ENCODE measurements at places on chromosomes 3 and 15.

- no peak for DNase-seq
Measured at GRCh38 chr3:53689681-53690080, 156.5 kb downstream of the CHDH start.

- DNase-seq, result no peak
Measured at GRCh38 chr3:99313485-99313884, 324.9 kb upstream of the COL8A1 start.

GRCh38 chr3:150790629-150791028, 27.7 kb upstream of the SIAH2 start:
- no peak for DNase-seq

DNA sequence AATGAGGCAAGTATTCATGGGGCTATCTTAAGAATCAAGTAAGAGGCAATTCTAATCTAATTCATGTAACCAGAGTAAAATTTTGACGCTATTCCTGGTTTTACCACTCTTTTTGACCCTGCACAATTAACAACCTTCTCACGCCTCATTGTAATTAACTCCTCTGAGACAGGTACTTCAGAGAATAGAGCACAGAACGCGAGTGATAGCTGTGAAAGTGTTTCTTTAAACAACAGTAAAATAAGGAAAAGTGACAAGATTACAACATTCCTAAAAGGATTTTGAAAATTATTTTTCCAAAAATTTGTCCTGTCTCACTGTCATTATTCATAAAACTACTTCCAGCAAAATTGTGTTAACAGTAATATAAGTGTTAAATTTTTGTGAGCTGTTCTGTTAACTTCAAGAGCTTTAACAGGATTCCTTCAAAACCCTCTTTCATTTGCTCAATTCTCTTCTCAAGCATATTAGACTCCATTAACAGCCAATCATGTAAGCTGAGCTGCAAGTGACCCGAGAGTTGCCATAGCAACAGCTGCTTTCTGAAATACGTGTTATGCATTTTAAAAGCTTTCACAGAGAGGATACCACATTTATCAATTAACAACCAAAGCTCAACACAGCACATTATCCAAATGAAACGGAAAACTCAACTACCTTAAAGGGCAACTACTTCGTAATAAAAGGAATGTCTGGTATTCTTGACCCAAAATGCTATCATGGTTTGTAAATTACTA, 93.1 kb downstream of the STAG1 start:
- no peak for DNase-seq

- DNase-seq, result no peak
Measured at GRCh38 chr15:80093854-80094418, 34.5 kb downstream of the ZFAND6 start.

DNA sequence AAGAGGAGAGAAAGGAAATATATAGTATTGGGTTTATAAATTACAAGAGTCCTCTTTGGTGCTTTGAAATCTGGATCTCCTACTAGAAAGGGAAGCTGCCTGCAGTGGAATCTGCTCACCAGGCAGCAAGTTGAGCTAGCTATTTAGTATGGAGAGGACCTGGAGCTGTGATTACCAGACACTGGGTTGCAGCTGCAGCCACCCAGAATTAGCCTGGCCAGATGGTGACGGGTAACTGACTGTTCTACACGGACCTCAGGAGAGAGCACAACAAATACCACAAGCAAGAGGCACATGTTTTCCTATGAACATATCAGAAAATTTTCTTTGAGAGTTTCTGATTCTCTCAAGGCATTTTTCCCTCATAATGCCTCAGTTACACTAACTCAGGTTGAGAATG, 46.5 kb downstream of the SYNPR start:
- DNase-seq, result no peak

GRCh38 chr3:175338775-175339535, 479.8 kb downstream of the NAALADL2 start:
- DNase-seq, result no peak

DNA sequence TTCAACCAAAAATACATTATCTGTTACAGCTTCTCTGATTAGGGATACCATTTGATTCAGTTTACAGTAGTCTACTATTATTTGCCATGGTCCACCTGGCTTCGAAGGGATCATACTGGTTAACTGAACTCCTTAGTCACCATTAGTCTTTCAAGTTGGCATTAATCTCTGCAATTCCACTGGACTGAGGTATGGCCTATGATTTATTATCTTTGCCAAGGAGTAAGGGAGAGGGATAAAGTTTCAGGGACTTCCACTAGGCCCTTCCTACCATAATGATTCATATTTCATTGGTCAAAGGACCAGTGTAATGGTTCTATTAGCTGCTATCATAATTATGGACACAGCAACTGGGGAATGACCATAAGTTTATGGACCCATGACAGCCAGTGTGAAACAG, 7.3 kb upstream of the CMSS1 start:
- no peak for DNase-seq

DNA sequence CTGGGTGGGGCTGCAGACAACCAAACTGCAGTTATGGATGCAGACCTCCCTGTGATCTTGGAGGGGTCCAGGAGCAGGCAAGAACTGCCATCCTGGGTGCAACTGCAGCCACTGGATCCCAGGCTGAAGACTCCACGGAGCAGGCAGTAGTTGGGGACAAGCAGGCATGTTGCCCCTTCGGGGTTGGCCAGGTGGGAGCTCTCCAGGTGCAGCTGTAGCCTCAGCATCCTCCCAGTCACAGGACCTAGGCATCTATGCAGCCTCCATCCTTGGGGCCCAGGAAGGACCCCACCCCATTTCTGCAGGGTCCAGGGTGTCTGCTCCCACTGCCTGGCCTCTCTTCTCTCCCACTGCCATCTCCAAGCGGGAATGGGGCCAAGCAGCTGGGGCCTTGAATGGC, 322.2 kb upstream of the RBMS3 start:
- DNase-seq, result no peak

DNA sequence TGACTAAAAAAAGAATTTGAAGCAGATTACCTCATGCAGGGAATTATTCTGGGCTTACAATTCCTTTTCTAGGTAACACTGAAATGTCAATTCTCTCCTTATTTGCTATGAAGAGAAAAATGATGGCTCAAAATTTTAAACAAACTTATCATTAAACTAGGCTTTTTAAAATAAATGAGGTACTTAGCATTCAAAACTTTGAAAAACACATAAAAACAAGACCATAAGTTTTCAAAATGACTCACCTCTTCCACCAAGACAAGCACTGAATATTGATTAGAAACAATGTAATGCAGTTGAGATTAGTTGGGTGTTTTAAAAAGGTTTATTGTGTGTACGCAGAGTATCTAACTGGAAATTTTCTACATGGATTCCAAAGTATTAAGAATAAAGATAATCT, 154.6 kb downstream of the ADAM10 start:
- no peak for DNase-seq

DNA sequence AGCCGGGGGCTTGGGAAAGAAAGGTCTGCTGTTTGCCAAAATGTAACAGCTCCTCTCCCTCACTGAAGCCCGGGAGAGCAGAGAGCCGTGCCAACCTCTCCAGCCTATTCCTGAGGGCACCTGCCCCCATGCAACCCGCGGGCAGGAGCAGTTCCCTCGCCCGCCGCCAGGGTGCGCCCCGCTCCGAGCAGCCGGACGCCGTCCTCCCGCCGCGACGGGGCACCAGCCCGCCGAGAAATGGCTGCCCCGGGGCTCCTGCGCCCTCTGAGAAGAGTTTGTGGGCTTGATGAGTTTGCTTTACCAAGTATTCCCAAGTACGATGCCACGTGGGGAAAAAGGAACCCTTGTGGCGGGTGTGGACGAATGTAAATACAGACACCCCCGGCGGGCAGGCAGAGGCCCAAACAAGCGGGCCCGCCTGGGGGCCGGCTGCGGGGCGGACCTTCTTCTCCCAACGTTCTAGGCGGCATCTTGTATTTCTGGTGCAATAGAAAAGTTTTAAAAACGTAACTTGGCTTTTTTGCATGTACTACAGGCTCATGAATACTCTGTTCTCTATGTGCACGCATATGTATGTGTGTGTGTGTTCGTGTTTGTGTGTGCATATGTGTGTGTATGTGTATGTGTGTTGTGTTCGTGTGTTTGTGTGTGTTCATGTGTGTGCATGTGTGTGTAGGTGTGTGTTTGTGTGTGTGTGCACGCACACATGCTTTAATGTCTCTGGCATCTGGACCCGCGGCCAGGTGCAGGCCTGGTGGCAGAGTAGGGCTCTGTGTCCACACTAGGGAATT, 162.9 kb downstream of the CHSY1 start:
- peak; percentile 76 for DNase-seq

DNA sequence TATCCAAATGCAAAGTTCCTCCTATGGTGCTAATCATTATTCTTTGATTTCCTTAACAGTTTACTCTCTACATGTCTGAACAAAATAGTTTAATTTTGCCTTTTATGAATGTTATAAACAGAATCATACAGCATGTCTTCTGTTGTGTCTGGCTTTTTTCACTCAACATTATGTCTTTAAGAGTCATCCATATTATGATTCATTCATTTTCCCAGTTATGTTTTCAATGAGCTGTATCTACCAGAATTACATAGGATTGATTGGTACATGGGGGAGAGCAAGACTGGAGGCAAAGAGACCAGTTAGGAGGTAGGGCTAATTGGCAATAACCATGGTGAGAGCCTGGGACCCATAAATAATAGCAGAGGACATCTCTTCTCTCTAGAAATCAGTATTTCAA, 16.6 kb upstream of the RAP2B start:
- DNase-seq, result no peak

DNA sequence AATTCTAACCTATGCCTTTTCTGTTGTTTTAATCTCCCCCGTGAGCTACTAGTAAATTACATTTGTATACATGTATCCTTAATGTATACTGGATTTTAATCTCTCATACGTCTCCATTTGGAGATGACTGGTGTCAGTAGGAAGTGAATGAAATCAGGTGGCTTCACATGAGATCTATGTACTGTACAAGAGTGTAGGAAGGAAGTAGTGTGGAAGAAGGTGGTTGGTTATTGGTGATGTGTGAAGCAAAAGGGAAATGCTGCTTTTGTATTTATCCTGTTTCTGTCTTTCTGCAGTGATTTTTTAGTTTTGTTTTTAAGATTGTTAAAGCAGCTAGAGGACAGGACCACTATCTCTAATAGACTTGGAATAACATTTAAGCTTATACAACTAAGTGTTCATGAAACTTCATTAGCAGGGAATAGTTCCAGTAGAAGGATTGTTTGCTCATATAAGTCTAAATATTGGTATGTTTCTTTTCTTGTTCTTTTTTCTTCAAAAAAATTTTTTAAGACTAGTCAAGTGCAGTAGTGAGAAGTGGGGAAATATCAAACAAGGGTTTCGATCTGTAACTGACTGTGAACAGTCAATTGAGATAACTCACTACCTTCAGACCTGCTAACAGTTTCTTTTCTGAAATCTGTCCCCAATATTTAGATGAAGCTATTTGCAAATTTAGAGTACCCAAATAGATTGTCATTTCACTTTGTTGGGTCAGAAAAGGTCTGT, 15.3 kb downstream of the SNX1 start:
- DNase-seq, result no peak

- DNase-seq, result no peak
Measured at GRCh38 chr3:125165189-125165947, 47.2 kb downstream of the SLC12A8 start.

DNA sequence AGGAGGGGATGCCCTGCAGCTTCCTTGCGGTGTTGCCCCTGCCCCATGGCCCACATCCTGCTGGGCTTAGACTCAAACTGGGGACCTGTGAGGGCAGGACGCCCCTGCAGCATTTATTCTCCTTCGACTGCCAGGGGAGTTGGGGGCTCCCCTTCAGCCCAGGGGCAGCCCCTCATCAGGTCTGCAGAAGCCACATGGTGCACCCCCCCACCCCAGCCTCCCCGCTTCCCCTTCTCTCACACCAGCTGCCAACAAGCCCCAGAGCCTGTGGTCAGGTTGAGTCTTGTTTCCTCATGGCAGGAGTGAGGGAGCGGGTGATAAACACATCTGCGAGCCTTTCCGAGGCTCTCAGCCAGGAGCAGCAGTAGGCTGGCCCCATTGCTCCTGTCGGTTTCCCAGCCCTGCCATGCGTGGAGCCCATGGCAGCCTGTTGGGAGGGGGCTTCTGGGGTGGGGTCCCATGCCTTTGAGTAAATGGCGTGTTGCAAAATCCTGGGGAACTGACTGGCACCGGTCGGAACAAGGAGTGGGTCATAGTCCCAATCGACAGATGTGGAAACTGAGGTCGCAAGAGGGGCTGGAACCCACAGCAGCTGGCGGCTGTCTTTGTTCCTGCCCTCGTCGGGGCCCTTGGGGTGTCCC, 27.8 kb downstream of the WNT7A start:
- DNase-seq, result no peak

DNA sequence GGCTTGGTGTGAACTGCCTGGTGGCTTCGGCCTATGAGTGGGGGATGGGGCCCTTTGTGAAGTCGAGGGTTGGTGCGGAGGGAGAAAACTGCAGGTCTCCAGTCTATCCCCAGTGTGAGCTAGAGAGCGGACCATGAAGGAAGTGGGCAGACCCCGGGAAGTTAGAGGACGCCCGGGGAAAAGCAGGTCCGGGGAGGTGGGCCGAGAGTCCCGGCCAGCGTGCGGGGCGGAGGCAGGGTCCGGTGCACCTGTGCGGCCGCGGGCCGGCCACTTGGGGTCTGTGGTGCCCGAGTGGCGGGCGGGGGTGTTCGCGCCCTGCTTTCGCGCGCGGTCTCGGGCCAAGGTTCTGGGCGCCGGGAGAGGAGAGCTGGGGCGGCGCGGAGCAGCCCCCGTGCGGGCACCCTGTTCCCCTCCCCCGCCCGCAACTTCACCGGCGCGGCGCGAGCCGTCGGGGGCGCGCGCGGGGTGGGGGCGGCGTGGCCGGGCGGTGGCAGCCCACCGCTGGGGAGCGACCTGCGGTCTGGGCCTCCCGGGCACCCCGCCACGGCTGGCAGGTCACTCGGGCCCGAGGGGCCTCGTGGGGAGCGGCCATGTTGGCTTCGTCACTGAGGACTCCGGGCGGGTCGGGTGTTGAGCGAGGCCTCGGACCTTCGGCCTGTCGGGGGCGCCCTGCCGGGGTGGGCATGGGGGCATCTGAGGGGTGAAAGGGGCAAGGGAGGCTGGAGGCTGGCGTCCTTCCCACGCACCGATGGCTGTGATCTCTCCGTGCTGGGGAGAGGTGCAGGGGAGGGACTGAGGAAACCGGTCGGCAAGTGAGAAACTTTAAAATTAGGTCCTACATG, 4.8 kb downstream of the UBE2E1 start:
- peak; percentile 14 for DNase-seq

DNA sequence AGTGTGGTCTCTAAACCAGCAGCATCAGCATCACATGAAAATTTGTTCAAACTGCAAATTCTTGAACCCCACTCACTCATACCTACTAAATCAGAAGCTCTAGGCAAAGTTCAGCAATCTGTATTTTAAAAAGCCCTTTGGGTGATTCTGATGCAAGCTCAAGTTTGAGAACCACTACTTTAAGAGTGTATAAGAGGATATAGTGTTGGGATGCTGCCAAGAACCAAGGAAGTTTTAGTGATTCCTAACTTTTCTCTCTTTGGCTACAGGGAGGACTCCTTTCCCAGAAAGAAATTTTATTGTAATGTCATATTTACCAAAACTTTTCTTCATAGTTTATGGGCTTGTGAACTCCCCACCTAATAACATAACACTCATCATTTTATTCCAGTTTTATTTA, 422.2 kb downstream of the TBC1D5 start:
- no peak for DNase-seq

GRCh38 chr3:4029135-4029534, 229.9 kb downstream of the LRRN1 start:
- DNase-seq, result no peak

GRCh38 chr3:119831022-119831421, 49.1 kb downstream of the NR1I2 start:
- no peak for DNase-seq

All from stimulated activated CD4-positive, alpha-beta T cell treated with anti-CD3 and anti-CD28 coated beads, Interleukin-1b, Interleukin-23, amount 100 ng/mL, for 1 hour (primary cell).